ENCODE measurements at places on chromosomes 2 and 18.

- no peak for DNase-seq
Observed at GRCh38 chr2:135962366-135963123, 22.9 kb downstream of the DARS1 start.

DNA sequence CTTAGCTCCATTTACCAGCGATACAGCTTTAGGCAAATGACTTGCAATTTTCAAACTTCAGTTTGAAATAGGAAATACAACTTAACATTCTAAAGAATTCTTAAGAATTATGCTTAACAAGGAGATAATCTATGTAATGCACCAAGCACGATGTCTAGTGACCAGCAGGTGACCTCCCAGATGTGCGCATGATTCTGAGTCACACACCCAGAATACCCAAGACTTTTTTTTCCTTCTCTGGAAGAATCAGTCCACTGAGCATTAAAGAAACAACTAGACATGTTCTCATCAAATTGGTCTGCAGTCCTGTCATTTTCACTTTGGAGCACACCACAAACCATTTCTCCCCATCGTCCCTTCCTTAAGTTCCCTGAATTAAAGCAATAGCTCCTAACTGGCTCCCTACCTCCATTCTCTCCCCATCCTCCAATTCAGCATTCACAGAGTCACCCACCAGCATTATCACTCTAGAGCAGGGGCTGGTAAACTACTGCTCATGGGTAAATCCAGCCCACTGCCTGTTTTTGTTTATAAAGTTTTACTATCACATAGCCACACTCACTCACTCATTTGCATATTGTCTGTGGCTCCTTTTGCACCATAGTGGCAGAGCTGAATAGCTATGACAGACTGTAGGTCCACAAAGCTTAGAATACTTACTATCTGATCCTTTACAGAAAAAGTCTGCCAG, 13.2 kb downstream of the EVA1A start:
- no peak for DNase-seq

DNA sequence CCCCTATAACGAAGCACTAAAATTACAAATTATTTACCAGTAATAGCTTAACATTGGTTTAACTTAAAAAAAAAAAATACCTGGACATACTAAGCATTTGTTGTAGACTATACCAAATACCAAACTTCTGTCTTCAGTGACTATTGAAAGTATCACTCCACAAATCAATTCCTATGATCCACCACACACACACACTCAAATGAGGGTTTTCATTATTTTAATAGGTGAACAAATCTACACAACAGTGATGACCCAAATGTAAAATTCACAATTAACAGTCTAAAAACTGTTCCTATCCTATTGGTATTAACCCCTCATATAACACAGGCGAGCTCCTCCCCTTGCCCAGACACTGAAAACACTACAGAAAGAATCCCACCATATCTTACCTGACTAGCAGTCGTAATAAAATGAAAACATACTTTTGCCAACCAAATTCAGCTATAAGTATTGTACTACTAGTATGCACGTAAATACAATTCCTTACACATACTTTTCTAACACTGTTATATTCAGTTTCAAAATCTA, 2.5 kb downstream of the SP3 start:
- no peak for DNase-seq

DNA sequence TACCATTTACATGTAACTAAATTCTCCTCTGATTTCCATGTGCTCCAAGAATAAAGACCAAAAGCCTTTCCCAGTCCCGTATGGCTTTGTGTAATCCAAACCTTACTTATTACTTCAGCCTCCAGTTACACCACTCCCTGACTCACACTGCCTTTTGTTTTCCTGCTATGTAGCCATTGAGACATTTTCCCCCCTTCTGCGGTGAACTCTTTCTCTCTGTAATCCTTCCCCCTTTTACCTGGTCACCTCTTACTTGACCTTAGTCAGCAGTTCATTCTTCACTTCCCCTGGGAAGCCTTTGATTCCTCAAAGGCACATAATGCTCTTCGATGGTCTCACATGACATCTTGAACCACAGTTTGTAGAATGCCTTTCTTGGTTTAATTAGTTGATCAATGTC, 256.0 kb upstream of the FANCL start:
- no peak for DNase-seq

- DNase-seq: no peak
Observed at GRCh38 chr2:162086904-162087303, 12.9 kb upstream of the DPP4 start.

DNA sequence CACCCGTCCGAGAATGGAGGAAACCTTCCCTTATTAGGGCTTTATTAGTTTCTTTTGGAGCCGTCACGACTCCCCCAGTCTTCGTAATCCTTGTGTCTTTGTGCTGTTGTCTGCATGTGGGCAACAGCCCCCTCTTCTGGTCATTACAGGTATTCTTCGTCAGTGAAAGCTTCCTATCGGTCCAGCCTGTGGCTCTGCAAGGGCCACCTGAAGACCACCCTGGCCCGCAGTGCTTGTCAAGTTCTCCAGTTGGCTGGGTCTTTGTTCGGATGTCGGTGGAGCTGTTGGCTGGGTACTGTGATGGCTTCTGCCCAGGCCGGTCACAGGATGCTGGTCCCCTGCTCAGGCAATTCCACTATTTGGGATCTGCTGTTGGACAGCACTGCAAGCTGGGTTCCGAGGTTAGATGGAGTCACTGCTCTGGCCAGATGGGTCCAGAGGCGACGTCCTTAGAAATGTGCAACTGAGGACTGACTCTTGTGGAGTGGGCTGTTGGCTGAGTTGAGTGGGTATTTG, 19.2 kb downstream of the E2F6 start:
- peak; percentile 55 for DNase-seq

- no peak for DNase-seq
Observed at GRCh38 chr2:39513641-39514094, 76.6 kb upstream of the MAP4K3 start.

- DNase-seq: no peak
Observed at GRCh38 chr18:70397259-70397925, 108.5 kb downstream of the SOCS6 start.

GRCh38 chr2:112133344-112133743, 4.8 kb upstream of the FBLN7 start:
- DNase-seq: no peak

- no peak for DNase-seq
Observed at GRCh38 chr2:8193686-8194615, 487.9 kb upstream of the ID2 start.

DNA sequence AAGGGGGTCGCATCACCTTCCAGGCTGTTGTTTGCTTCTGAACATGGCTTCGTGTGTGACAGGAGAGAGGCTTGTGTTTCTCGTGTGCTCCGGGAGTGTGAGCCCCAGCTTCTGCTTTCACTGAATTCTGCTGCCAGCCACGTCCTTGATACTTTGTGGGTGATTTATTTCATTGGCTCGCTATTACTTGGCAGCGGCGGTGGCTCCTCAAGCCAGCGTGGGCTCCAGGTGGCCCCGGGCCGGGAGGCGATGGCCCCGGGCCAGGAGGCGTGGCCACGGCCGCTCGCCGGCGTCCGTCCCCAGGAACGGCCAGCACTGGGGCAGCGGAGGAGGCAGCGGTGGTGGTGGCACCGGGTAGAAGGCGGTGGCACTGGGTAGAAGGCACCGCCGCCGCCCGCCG, 63.1 kb downstream of the NAPG start:
- DNase-seq: no peak

GRCh38 chr2:119326938-119327337, 39.7 kb downstream of the C2orf76 start:
- DNase-seq: no peak
